ENCODE measurements at places on chromosomes 16 and 17.

GRCh38 chr17:44972953-44973352, 4.8 kb upstream of the C1QL1 start:
- DNase-seq = no peak

- no peak for DNase-seq
Measured at GRCh38 chr16:86225905-86226371, 284.4 kb upstream of the FOXF1 start.

DNA sequence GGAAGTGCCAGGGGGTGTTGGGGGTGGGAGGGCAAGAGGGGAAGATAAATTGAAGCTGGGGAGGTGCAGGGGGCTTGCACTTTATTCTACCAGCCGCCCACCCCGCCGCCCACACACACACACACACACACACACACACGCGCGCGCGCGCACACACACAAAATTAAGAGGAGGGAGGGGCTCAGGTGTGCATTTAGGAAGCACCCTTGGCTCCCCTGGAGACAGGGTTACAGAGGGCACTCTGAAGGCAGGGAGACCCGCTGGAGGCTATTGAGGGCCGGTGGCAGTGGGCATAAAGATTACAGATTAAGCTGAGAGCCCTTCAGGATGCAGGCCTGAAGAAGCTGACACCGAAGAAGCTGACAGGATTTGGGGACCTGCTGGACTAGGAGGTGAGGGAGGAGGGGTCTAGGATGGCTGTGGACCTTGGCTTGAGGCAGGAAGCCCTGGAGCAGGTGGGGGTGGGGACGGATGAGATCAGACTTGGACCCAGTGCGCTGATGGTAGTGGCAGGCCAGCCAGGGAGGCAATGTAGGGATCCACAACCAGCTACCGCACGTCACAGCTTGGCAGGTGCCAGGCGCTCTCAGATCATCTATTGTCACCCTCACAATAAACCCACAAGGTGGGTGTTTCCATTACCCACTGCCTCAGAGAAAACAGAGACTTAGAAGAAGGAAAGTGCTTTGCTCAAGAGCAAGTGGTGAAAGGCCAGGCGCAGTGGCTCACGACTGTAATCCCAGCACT, 772 bp upstream of the SAMD14 start:
- no peak for DNase-seq

- DNase-seq = peak; percentile 59
Measured at GRCh38 chr16:84062734-84063640, 20.4 kb upstream of the SLC38A8 start.
